ENCODE measurements at places on chromosomes 1 and 21. TPM values are rescaled to one million over a fixed set of nuclear protein-coding genes. Genes with fewer than 3 reads are reported as not detected.

GRCh38 chr1:79604490-79605198 is 598.1 kb upstream of the ADGRL4 start:
- no peak for DNase-seq

DNA sequence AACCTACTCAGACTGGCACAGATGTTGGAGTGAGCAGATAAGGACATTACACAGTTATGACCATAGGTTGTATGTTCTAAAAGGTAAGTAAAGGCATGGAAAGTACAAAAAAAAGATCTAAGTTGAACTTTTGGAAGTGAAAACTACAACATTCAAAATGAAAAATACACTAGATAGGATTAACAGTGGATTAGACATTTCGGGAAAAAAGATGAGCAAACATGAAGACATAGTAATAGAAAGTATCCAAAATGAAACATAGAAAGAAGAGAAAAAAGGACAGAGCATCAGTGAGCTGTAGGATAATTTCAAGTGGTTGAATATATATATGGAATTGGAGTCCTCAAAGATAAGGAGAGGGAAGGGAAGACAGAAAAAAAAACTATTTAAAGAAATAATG is 34.0 kb upstream of the CR2 start:
- DNase-seq, result no peak

DNA sequence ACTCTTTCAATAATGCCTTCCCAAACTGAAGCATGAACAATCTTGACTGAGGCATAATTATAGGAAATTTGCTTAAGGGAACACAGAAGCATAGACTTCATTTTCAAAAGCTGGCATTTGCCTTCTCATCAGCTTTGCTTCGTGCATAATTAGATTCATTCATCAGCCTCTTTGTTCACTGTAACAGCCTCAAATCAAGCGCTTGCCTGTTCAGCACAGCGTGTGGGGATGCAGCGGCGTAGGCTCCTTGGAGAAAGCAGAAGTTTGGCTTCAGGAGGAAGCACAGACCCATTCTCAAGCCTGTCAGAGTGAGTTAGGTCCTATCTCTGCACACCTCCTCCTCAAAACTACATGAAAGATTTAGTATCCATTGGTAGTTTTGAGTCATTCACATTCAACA is 246.4 kb upstream of the MAP1LC3C start:
- DNase-seq, result no peak

DNA sequence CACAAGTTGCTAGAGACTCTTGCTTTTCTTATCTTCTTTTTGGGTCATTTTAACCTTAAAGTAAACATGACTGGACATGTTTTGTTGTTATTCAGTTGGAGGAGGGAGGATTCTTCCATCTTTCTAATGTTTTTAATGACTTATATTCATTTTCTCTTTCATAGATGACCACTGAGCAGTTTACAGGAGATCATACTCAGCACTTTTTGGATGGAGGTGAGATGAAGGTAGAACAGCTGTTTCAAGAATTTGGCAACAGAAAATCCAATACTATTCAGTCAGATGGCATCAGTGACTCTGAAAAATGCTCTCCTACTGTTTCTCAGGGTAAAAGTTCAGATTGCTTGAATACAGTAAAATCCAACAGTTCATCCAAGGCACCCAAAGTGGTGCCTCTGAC is 11.9 kb downstream of the DYRK3 start:
- no peak for DNase-seq

Gene KRTAP11-1
- not detected for total RNA-seq

- DNase-seq, result no peak
These were observed 8.2 kb upstream of the LAPTM5 start for GRCh38 chr1:30765556-30766434.

Gene ZNF683
- total RNA-seq, result not detected

- DNase-seq, result no peak
These were observed 11.6 kb upstream of the IER5 start for GRCh38 chr1:181076852-181077251.

- no peak for DNase-seq
These were observed 22.8 kb upstream of the EFNA1 start for GRCh38 chr1:155104605-155105534.

DNA sequence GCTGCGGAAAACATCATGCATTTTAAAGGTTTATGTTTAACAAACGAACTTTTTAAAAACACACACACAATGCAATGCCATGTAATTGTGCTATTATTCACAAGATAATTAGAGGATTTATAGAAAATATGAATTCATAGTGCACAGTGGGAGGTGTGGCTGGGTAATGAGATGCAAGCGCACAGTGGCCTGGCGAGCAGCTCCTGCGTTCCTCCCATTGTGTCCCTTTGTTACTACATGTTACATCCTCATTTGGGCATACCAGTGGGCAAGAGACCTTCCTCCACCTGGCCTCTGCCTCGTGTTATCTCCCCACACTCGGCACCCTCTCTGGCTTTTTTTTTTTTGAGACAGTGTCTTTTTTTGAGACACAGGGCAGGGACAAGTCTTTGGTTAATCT is 30.0 kb upstream of the TENT5B start:
- no peak for DNase-seq

DNA sequence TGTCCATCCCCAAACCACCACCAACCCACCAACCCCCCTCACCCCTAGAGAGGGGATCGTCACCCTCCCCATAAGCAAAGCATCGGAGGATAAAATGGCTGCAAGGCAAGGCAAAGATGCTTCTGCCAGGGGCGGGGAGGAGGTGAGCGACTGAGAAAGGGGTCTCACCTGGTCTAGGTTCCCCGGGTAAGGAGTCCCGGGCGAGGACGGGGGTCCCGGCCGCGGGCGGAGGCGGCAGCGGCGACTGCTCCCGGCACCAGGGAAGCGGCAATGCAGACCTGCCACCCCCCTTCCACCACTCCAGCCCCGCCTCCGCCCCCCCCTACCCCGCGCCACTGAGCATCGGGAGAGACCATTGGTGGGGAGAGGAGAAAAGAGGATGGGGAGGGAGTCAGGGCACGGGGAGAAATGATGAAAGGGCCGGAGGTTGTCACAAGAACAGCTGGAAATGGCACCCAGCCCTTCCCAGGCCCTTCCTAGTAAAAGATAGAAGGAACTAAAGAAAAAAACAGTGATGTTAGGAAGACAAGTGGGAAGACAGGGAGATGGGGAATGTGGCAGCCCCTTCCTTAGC is at the start of gene SV2A:
Gene SV2A, minus strand, starts transcription at position 274 of the 574 bp plus-strand sequence. CDS start 4,004 bp downstream, outside the sequence.
- DNase-seq, result no peak

GRCh38 chr1:39720094-39720999 is 18.3 kb upstream of the PPIE start:
- DNase-seq, result no peak

Gene SPATA21
- not detected for total RNA-seq

- DNase-seq, result no peak
These were observed 45.3 kb upstream of the PODN start for GRCh38 chr1:53016705-53017104.

Gene FCMR
- 0.65 TPM for total RNA-seq

GRCh38 chr1:7554385-7555235 is 216.5 kb upstream of the VAMP3 start:
- no peak for DNase-seq

Gene RGS4
- total RNA-seq, result 21.0 TPM

DNA sequence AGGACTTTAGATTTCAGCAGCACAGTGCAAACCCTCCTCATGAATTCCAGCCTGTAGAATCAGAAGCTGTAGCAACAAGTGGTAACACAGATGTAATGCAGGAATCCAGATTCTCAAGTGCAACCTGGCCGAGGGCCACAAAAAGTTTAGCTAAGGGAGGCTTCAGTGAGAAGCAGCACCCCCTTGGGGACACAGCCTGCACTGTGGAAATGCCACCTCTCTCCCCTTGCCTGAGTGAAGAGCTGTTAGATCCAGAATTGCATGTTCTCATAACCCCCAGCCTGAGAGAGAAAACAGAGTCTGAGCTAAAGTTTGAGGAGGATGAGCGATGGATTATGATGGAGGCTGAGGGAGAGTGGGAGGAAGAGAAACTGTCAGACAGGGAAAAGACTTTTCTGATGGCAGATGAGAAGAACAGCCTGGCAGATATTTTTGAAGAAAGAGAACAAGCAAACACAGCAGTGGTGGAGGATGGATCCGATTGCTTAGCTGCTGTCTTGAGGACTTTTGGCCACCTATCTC is 80.5 kb upstream of the BMP8A start:
- no peak for DNase-seq

Gene LCE6A
- total RNA-seq, result not detected

Gene TCHH
- total RNA-seq, result under 0.01 TPM

GRCh38 chr1:153260585-153261280 is 1.2 kb downstream of the LORICRIN start:
- DNase-seq, result no peak

- DNase-seq, result no peak
These were observed 14.9 kb downstream of the PDIK1L start for GRCh38 chr1:26126321-26127084.

Gene TENT5C
- under 0.01 TPM for total RNA-seq

Gene EXO1
- 30.2 TPM for total RNA-seq

DNA sequence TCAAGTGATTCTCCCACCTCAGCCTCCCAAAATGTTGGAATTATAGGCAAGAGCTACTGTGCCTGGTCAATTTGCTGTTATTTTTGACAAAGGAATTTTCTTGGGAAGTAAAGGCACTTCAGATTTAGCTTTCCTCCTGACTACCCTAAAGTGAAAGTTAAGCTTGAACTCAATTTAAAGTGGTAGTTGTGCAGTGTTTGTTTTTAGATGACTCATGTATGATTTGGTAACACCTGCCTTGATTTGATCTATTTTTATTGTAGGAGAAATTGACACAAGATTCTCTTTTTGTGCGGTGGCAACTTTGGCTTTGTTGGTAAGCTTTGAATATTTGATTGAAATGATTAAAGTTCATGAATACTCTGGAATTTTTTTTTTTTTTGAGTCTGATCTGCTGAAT is 5.0 kb downstream of the RABGGTB start:
- DNase-seq, result no peak

Gene ZNF593OS
- not detected for total RNA-seq

- DNase-seq, result no peak
These were observed 46.4 kb downstream of the CACHD1 start for GRCh38 chr1:64516301-64516700.

GRCh38 chr1:186286615-186287315 is 88.3 kb downstream of the TPR start:
- DNase-seq, result no peak

Gene CFHR5
- total RNA-seq, result not detected

Gene PGLYRP3
- not detected for total RNA-seq

Data from epithelial cell of proximal tubule (primary cell).